ENCODE measurements at places on chromosomes 11 and 22. TPM values are rescaled to one million over a fixed set of nuclear protein-coding genes. Genes with fewer than 3 reads are reported as not detected.

Gene MIOX
- total RNA-seq: 0.14 TPM

Gene USP35
- 7.1 TPM for total RNA-seq

Gene PLEKHB1
- 0.21 TPM for total RNA-seq

Gene KRTAP5-7
- not detected for total RNA-seq

Gene RAC2
- 6.5 TPM for total RNA-seq

Gene OR56A4
- total RNA-seq: not detected

Gene FREY1
- 1.4 TPM for total RNA-seq

Gene TOLLIP
- 44.1 TPM for total RNA-seq

Gene OR6A2
- 0.14 TPM for total RNA-seq

Gene ADORA2A
- total RNA-seq: 0.64 TPM

Gene SERPING1
- 0.68 TPM for total RNA-seq

Gene APOA4
- total RNA-seq: not detected

Gene TRIM29
- 1,029 TPM for total RNA-seq

Gene SPI1
- not detected for total RNA-seq

Gene C11orf87
- total RNA-seq: under 0.01 TPM

Gene SVIP
- total RNA-seq: 9.2 TPM

Gene OR51I1
- total RNA-seq: not detected

Gene CSRP3
- total RNA-seq: not detected

Gene KCNK4
- not detected for total RNA-seq

Gene CD81
- 164 TPM for total RNA-seq

Gene MUC2
- under 0.01 TPM for total RNA-seq

Gene ASCL2
- total RNA-seq: 0.21 TPM

Gene ZW10
- 25.6 TPM for total RNA-seq

Gene YWHAH
- 90.6 TPM for total RNA-seq

Gene JAML
- total RNA-seq: not detected

Gene TMX2
- 95.5 TPM for total RNA-seq

Gene JRKL
- total RNA-seq: 10.6 TPM

Gene NXPE2
- not detected for total RNA-seq

Gene OR52H1
- not detected for total RNA-seq

Gene KCTD21
- total RNA-seq: 4.8 TPM

Gene C11orf65
- 2.1 TPM for total RNA-seq

Gene C11orf42
- not detected for total RNA-seq

Gene CDCA5
- under 0.01 TPM for total RNA-seq

Gene BRMS1
- total RNA-seq: 58.2 TPM

Gene OR51B2
- total RNA-seq: not detected

Gene ADAMTS8
- not detected for total RNA-seq

Gene IFITM1
- total RNA-seq: 7.9 TPM

Gene CNGA4
- 0.07 TPM for total RNA-seq

Data from nasal cavity respiratory epithelium epithelial cell of viscerocranial mucosa (primary cell).